ENCODE measurements at places on chromosomes 13 and 19.
A peak's percentile ranks its signal among the peaks of the same experiment; 100 is the strongest.

- DNase-seq = no peak
Observed at GRCh38 chr13:69077267-69077666, 1030.4 kb upstream of the ATXN8OS start.

DNA sequence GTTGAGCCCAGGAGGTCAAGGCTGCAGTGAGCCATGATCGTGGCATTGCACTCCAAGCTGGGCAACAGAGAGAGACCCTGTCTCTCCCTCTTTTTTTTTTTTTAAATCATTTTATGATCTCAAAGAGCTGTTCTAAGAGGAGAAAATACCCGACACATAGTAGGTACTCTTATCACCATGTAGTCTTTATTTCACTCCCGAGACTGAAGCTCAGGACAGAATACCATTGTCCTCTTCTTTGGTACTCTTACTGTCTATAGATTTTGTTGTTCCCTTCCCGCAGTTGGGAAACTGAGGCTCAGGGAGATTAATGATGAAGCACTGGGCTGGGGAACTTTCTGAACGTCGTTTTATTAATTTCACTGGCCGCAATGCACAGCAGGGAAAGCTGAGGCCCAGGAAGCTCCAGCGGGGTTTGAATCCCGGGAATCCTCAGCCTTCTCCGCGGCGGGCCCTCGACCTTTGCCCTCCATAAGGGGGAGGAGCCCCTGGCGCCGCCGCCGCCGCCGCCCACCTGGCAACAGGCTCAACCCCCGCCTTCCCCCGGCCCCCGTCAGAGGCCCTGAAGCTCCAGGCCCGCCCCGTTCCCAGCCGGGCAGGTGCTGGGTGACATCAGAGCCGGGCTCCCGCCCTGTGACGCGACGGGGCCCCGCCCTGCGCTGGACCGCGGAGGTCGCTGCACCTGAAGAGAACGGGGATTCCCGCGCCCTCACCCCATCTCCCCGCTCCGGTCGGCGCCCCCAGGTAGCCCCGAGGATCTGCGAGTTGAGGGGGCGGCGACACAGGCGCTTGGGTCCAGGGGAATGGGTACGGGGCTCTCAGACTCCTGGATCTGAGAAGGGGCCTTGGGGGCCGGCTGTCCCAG lies 1.6 kb downstream of the MYH14 start:
- DNase-seq = no peak

- DNase-seq = no peak
Observed at GRCh38 chr13:94270556-94270955, 208.9 kb downstream of the DCT start.

- DNase-seq = peak; percentile 42
Observed at GRCh38 chr19:39199025-39199424, 2.3 kb downstream of the NCCRP1 start.

- no peak for DNase-seq
Observed at GRCh38 chr19:33300009-33300893, 2.1 kb downstream of the CEBPA start.

GRCh38 chr19:8355631-8356402 lies 8.1 kb upstream of the ANGPTL4 start:
- DNase-seq = peak; percentile 88

DNA sequence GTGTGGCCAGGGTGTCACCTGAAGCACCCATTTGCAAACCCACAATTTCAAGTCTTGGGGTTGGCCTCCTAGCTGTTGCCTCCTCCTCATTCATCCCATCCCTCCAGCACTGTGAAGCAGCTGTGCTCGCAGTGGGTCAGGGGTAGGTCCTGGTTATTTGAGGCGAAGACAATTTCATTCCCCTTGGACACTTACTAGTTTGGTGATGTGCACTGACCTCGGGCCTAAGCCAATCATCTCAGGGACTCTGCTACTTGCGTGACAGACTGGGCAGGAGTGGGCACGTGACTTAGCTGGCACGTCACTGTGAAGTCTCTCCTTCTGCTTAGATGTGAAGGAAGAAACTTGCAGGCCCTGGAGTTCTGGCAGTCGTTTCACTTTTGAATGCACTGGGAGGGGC lies 3.5 kb upstream of the ATP11A start:
- DNase-seq = no peak
